Spinal cord (tissue), 10 donors: ENCODE measurements at places on chromosomes 7 and 10.

DNA sequence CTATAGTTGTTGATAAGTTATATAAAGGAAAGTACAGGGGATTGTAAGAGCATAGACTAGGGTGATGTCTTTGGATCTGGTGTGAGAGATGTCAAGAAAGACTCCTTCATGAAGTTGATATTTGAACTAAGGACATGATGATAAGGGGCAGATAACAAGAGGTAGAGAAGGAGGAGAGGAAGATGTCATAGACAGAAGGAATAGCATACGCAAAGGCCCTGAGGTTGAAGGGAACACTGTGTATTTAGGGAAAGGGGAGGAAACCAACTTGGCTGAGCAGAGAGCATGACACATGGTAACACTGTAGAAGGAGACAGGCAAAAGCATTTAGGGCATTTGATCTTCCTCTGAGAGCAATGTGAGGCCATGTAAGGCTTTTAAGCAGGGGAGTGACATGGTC, 170.8 kb downstream of the CHN2 start:
- DNase-seq, result no peak

GRCh38 chr10:50874723-50875122, 10.7 kb downstream of the A1CF start:
- no peak for DNase-seq

GRCh38 chr7:44811093-44811492, 14.6 kb downstream of the PPIA start:
- DNase-seq, result no peak

DNA sequence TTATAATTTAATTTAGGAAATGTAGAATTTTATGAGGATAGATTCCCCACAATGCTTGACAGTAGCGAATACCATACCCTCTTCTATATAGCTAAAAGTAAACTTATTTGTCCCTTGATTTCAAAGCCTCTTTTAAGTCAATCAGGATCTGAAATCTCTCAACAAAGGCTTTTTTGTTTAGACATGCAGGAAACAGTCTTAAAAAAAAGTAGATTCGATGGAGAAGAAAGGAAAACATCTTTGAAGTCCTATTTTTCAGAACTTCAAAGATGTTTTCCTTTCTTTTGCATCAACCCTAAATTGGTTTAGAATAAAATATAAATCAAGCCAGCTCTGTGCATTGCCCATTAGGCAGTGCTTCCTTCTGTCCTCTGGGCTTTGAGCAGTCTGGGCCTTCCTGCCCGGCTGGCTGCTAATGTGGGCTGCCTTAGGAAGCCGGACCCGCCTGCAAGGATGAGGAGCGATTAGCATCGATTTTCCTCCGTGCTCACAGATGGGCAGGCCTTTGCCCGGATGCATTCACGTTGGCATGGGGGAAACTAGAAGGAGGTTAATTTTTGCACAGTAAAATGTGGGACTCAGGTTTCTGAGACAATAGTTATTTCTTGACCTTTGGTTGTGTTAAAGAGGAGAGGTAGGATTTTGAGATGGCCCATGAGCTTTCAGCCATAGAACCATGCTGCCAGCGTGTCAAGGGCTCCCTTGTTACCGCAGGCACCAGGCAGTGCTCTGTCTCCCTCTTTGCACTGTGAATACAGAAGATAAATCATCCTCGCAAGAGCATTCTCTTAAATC, 15.5 kb downstream of the MSRB2 start:
- no peak for DNase-seq

DNA sequence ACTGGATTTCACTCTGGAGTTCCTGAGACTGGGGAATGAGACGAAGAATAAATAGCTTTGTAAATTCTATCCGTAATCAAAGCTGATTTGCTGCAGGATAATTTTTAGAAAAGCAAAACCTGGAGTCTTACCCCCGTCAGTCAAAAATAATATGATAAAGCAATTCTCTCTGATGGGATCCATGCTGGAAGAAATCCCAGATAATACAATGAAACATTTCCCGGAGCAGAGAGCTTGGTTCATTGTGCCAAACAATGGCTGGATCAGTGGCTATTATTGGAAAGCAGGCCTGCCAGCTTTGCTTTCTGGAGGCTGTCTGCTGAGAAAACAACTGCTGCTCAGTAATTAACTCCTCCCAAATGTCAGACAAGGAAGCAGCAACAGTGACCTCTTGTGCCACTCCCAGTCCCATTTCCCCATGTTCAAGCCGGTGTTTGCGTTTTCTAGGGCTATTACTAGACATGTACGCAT, 609.4 kb upstream of the PCDH15 start:
- DNase-seq, result peak; percentile 77

DNA sequence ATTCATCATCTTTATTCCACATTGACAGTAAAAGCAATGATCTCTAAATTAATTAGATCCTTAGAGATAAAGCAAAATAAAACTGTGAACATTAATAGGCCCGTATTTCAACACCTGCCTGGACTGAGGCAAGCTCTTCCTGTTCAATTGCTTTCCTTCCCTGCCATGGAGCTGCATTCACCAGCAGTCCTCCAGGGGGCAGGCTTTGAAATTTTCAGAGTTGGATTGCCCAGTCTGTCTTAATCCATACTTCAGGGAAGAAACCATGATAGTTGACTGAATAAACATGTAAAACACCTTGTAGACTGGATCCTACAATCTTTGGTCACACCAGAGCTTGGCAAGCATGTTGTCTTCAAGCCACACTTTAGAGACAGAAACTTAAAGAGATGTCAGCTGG, 936.6 kb downstream of the NRG3 start:
- DNase-seq, result no peak
